Hematopoietic multipotent progenitor cell treated with erythropoietin and hydrocortisone succinate and interleukin-3 and kit ligand, for 8 days (in vitro differentiated cells): ENCODE measurements at places on chromosomes 7 and 10.
A peak's percentile ranks its signal among the peaks of the same experiment; 100 is the strongest.

- no peak for DNase-seq
These were observed 50.1 kb downstream of the GNAI1 start for GRCh38 chr7:80184693-80185092.

- no peak for DNase-seq
These were observed 16.7 kb downstream of the UBTD1 start for GRCh38 chr10:97515271-97515978.

DNA sequence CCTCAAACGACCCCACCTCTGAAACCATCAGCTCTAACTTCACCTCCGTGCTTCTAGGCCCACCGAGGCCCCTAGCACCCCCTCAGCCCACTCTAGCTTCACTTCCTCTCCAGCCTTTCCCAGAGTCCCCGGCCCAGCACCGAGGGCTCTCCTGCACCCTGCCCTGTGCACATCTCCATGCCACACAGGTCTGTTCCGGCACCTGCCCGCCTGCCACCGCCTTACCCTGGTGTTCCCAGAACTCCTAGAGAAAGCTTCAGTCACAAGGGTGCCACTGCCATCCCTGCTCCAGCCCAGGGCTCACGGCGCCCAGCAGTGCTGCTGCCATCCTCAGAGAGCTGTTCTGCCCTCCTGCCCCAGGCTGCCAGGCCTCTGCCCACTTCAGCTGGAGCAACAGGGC lies 61.3 kb upstream of the INSIG1 start:
- DNase-seq: no peak

- DNase-seq: no peak
These were observed 88.6 kb upstream of the KCNIP2 start for GRCh38 chr10:101932183-101932582.

GRCh38 chr10:6046773-6047611 lies 15.2 kb downstream of the IL2RA start:
- DNase-seq: no peak

DNA sequence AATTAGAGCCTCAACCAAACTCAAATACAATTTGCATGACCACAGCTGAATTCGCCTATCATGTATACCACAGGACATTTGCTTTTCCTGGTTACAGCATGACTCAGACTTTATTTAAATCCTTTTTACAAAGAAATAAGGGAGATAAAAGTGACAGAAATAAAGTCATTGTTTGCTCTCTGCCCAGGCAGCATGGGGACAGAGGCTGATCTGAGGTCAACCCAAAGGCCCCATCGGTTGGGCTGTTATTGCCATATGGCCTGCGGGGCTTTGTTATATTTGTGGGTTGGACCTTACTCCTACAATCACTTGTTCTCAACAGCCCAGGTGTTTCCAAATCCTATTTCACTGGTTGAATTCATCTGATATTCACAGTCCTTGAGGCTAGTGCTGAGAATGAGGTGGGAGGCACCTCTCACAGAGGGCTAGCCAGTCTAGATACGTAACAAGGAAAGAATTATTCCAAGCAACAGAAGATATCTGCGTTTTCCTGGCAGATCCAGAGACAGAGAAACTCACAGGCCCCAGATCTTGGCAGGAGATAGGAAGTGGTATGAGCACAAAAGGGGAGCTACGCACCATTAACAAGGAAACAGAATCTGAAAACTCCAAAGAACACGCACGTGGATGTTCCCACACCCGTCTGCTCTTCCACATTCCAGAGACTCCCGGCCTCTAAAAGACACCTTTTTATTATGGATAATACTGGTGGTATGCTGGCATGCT lies 117.3 kb downstream of the HIPK2 start:
- DNase-seq: no peak

GRCh38 chr10:74640134-74640921 lies 186.1 kb upstream of the KAT6B start:
- DNase-seq: no peak

GRCh38 chr10:71739358-71739900 lies 19.9 kb upstream of the C10orf105 start:
- no peak for DNase-seq

DNA sequence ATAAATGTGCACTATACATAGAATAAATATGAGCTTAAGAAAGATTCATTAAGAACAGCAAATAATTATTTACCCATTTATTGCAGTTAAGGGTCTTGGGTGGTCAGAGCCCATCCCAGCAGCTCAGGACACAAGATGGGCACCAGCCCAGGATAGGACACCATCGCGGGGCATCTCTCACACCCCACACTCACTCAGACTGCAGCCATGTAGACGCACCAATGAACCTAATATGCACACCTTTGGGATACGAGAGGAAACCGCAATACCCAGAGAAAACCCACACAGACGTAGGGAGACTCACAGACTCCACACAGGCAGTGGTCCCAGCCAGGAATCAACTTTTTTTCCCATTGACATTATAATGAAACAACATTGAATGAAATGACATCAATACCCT lies 36.0 kb downstream of the CARD11 start:
- DNase-seq: no peak

DNA sequence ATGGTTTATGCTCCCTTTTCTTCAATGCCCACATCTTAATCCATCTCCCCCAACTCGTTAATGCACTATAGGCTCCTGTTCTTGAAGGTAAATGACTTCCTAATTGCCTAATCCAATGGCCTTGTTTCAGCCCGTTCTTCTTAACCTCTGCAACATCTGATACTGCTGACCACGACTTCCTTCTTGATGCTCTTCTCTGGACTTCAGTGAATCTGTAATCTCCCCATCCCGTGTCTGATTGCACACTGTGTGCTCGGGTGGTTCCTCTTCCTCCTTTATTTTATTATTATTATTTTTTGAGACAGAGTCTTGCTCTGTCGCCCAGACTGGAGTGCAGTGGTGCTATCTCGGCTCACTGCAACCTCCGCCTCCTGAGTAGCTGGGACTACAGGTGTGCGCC lies 58.9 kb downstream of the HIPK2 start:
- DNase-seq: peak; percentile 43

- DNase-seq: no peak
These were observed 5.4 kb downstream of the RAB11FIP2 start for GRCh38 chr10:118041316-118041715.

- DNase-seq: no peak
These were observed 45.1 kb upstream of the PRKG1 start for GRCh38 chr10:51029172-51029641.

- no peak for DNase-seq
These were observed 64.0 kb upstream of the DNAJB12 start for GRCh38 chr10:72418679-72419078.

- no peak for DNase-seq
These were observed 112.9 kb upstream of the LYZL2 start for GRCh38 chr10:30742471-30742870.

- DNase-seq: no peak
These were observed 110.2 kb upstream of the FAM20C start for GRCh38 chr7:81926-82756.

GRCh38 chr7:47827351-47827756 lies 120.9 kb downstream of the PKD1L1 start:
- DNase-seq: no peak

DNA sequence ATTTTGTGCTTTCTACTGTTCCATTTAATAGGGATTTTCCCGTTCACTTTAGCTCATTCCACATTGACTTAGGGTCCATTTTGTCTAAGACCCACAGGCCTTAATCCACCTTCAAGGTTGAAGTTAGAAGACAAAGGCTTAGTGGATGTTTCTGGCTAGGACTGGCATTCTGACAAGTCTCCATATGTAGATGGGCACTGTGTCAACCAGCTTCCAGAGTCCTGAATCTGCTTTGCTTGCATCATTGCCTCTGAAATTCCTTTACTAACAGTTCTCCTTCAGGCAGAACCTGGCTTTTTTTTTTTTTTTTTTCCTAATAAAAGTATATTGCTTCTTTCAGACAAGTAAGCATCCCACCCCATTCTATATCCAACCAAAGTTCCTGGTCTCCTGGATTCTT lies 69.6 kb upstream of the PDCD4 start:
- DNase-seq: no peak

- DNase-seq: no peak
These were observed 3.5 kb downstream of the UNCX start for GRCh38 chr7:1236132-1236661.

GRCh38 chr7:73599151-73599882 lies 20.9 kb upstream of the TBL2 start:
- no peak for DNase-seq

DNA sequence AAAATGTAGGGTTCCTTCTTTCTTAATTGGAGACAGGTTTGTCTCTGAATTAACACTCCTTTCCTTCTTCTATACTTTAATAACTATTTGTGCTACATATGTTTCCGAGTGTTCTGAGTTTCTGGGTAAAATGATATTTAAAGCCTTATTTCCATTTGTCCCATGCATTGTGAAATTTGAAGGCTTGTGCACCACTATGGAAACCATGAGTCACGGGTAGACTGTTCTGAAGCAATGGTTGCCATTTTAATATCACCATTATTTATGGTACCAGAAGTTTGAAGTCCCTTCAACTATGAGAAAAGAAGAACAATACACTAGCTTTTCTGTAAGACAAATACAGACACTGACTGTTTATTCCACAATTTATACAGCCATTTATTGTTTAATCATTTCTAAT lies 44.7 kb upstream of the ZEB1 start:
- DNase-seq: no peak

GRCh38 chr7:17689361-17689902 lies 250.9 kb downstream of the SNX13 start:
- no peak for DNase-seq

DNA sequence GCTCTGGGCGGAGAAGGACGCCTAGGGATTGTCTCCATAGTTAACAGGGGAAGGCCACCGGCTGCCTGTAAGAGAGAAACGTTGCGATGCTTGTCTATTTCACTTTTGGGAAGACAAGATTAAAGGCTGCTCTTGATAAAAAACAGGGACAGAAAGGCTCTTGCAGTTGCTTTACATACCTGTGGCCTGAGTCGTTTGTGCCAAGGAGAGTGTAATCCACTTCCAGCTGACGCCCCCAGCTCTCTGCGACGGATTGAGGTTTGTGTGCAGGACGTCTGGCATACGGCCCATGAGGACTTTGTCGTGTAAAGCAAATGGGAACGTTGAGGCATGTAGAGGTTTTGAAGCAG lies 1.1 kb downstream of the MAP3K8 start:
- DNase-seq: peak; percentile 66

- no peak for DNase-seq
These were observed 12.0 kb upstream of the ZNF467 start for GRCh38 chr7:149785402-149785801.

DNA sequence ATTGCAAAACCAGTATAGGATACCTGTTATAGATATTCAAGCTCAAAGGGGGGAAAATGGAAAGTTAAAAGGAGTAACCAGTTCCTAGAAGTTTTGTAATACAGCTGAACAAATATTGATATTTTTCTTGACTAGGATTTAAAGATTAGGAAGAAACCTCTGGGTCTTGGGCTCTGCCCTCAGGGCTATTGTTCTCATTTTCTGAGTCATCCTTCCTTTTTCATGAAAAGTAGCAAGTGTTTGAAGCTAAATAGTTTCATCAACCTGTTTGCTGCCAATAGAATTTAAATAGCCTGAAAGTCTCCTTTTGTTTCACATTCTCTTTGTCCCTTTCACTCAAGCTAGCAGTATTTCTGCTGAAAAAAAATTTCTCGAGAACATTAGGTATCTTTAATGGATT lies 1061.1 kb upstream of the GHITM start:
- no peak for DNase-seq

DNA sequence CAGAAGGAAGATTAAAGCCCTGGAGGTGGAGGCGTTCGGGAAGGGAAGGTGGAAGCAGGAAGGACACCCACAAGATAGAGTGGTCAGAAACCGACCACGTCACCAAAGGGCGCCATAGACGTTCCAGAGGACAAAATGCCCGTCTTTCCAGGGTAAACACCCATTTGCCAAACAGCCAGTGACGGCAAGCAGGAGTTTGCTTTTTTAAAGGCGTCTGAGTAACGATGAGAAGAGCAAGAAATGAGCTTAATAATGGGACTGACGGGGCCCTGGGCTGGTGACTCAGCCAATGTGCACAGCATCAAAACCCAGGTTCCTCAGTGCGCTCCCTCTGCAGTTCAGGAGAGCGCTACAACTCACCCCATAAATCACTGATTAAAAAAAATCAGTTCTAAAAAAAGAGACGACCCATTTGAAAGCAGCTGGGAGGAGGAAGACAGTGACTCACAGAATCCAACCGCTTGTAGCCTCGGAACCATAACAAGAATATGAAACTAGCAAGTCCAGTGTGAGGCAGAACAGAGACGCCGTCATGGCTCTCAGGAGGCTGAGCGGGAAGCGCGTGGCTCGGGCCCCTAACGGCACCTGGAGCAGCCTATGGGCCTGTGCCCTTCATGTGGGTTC lies 5.9 kb downstream of the DIP2C start:
- DNase-seq: no peak

GRCh38 chr7:106450716-106451115 lies 165.9 kb upstream of the NAMPT start:
- DNase-seq: no peak

GRCh38 chr7:80095545-80095944 lies 39.1 kb upstream of the GNAI1 start:
- DNase-seq: peak; percentile 19

- no peak for DNase-seq
These were observed 45.2 kb downstream of the GPR141 start for GRCh38 chr7:37728747-37729146.

GRCh38 chr7:19830604-19831003 lies 57.2 kb upstream of the TMEM196 start:
- no peak for DNase-seq

GRCh38 chr10:114442091-114442630 lies 37.9 kb upstream of the AFAP1L2 start:
- peak; percentile 48 for DNase-seq

GRCh38 chr7:155796381-155797261 lies 15.6 kb downstream of the SHH start:
- DNase-seq: no peak

DNA sequence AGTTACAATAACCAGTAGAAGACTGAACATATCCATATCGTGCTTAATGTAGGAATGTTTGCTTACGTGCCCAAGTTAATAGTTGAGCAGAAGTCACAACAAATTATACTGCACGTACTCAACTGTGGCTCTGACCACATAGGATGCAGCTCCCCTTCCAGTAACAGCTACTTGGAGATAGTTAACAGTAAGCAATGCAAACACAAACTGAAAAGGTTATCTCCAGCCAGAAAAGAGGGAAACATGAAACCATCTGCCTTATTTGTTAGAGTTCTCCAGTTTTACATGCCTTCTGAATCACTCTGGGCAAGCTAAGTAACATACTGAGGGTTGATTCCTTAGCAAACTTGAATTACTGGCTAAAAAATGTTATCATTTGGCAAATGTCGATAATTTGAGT lies 9.8 kb downstream of the DHX32 start:
- DNase-seq: no peak
